ENCODE measurements at places on chromosomes 2 and 18. TPM values are rescaled to one million over a fixed set of nuclear protein-coding genes. Genes with fewer than 3 reads are reported as not detected.

DNA sequence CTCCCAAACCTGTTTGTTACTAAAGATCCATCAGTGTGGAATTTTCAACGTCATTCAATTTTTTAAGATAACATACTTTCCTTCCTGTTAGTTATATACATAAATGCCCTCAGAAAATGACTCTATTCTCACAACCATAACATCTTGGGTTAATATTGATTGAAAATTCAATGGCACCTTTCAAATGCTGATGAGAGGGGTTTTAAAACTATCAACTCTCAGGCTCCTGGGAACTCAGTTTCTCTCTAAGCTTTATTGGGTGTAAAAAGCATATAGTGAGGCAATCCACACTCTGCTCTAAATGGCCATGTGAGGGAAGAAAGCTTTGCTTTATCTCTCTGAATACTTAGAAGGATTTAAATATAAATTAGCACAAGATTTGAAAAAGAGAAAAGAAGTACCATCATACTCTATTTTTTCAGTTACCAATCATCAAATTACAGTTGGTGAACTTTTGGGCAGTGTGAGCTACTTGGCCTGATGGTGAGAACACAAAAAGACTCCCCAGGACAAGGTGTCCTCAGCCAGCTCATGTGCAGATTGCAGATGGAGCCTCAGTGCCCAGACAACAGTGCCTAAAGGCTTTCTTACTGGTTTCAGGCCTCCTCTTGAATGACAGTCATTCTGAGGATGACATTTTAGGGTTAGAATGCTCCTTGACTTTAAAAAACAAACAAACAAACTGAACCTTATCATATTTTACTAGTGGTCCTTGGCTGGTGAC, 24.6 kb upstream of the CERS6 start:
- H3K4me1 ChIP-seq = no peaks in the 10 kb centered on the region
- no peak overlapping the region for H3K4me3 ChIP-seq
- no peaks in the 10 kb centered on the region for H3K36me3 ChIP-seq
- no peak for DNase-seq

- no peaks in the 10 kb centered on the region for H3K27me3 ChIP-seq
- no peak for DNase-seq
- no peaks in the 10 kb centered on the region for H3K36me3 ChIP-seq
- H3K4me3 ChIP-seq = no peak overlapping the region
- no peak overlapping the region for H3K27ac ChIP-seq
Observed at GRCh38 chr2:215299337-215299859, 12.5 kb upstream of the ATIC start.

Gene MALL
- total RNA-seq = 3.9 TPM

DNA sequence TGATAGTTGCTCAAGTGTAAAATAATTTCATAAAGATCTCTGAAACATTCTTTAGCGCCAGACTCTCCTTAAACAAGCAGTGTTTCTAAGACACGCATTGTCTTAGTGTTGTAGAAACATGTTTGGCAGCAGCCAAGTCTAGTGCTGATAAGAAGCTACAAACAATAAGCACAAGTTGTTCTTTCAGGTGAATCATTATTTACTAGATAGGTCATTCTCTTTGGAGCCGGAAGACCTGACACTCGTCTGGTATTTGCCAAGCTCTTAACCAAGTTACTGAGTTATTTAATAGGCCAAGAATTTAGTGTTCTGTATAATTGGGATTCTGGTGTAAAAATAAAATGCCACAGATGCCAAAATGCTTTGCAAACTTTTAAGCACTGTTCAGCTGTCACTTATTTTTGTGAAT, 852.1 kb downstream of the CPS1 start:
- no peaks in the 10 kb centered on the region for H3K27me3 ChIP-seq
- DNase-seq = no peak
- no peak overlapping the region for H3K27ac ChIP-seq
- H3K36me3 ChIP-seq = no peaks in the 10 kb centered on the region
- H3K4me3 ChIP-seq = no peak overlapping the region

GRCh38 chr18:62170857-62171256, 16.0 kb downstream of the PIGN start:
- no peaks in the 10 kb centered on the region for H3K36me3 ChIP-seq
- no peak overlapping the region for H3K4me3 ChIP-seq
- DNase-seq = no peak
- H3K27ac ChIP-seq = no peak overlapping the region
- H3K4me1 ChIP-seq = no peaks in the 10 kb centered on the region

Gene SULT1C3
- not detected for total RNA-seq

- H3K36me3 ChIP-seq = no peaks in the 10 kb centered on the region
- DNase-seq = no peak
- H3K27ac ChIP-seq = no peak overlapping the region
- H3K27me3 ChIP-seq = no peaks in the 10 kb centered on the region
- no peaks in the 10 kb centered on the region for H3K4me1 ChIP-seq
Observed at GRCh38 chr18:28161608-28162599, 15.0 kb downstream of the CDH2 start.

GRCh38 chr2:205995260-205995659, 90.7 kb downstream of the INO80D start:
- H3K27me3 ChIP-seq = no peaks in the 10 kb centered on the region
- H3K4me1 ChIP-seq = no peaks in the 10 kb centered on the region
- no peaks in the 10 kb centered on the region for H3K36me3 ChIP-seq
- no peak overlapping the region for H3K27ac ChIP-seq
- DNase-seq = no peak

Gene LIMS4
- total RNA-seq = 1.4 TPM

DNA sequence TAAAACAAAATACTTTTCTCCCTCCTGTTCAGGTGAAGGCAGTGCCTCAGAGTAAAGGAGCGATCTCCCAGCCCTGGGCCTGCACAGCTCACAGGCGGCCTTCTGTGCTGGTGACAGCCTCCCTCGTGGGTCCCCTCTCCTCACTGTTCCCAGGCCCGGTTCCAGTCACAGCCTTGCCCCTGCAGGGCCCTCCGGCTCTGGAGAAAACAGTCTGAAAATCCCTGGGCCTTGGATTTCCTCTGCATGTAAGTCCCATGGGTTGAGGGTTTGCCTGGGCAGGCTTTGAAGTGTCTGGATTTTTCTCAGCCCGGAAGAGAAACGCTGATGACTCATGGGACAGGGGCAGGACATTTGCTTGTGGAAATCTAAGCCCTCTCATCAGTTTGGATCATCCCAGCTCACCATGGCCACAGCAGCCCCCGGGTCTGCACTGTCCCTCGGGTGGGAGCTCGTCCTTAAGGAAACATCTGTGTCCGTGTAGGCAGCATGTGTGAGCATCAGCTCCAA, 186.1 kb upstream of the RAB12 start:
- H3K36me3 ChIP-seq = no peaks in the 10 kb centered on the region
- H3K4me1 ChIP-seq = peaks cover 4% of the 10 kb centered on the region
- DNase-seq = no peak

- H3K4me1 ChIP-seq = peaks cover 7% of the 10 kb centered on the region
- H3K4me3 ChIP-seq = no peak overlapping the region
- no peak for DNase-seq
- no peak overlapping the region for H3K27ac ChIP-seq
- H3K27me3 ChIP-seq = no peaks in the 10 kb centered on the region
- H3K36me3 ChIP-seq = no peaks in the 10 kb centered on the region
Observed at GRCh38 chr2:223048519-223048918, 3.5 kb upstream of the KCNE4 start.

GRCh38 chr18:49023271-49023937, 72.6 kb upstream of the SMAD7 start:
- no peaks in the 10 kb centered on the region for H3K27me3 ChIP-seq
- H3K27ac ChIP-seq = no peak overlapping the region
- DNase-seq = no peak
- H3K4me1 ChIP-seq = peaks cover 5% of the 10 kb centered on the region

DNA sequence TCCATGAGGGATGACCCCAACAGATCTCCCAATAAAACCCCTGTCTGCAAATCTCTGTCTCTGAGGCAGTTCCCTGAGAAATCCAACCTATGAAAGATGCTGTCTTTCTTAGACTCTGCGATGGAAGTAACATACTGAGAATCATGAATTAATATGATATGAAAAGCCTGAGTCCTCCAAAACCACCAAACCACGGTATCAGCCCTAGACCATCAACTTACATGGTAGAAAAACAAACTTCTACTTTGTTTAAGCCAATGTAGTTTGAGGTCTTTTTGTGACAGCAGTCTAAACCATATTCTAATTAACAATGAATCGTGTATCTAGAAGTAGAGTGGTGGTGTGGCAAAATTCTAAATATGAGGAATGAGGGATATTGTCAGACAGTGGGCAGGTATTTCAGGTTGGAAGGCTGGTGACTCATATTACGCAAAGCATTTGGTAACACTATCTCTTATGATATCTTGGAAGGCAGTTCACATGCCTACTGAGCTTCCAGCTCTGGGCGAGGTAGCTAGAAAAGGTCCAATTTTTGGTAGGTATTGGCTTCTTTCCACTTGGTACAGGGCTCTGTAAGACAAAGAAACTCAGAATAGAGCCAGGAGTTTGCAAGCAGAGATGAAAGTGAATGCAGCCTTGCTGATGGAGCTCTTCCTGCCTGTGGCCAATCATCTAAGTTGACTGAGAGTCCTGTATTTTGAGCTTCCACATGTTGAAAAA, 215.8 kb downstream of the ZFP36L2 start:
- no peaks in the 10 kb centered on the region for H3K36me3 ChIP-seq
- DNase-seq = no peak
- no peaks in the 10 kb centered on the region for H3K27me3 ChIP-seq
- H3K27ac ChIP-seq = no peak overlapping the region
- peaks cover 5% of the 10 kb centered on the region for H3K4me1 ChIP-seq

Data from H1 (cell line).